ENCODE measurements at places on chromosomes 2 and 18. TPM values are rescaled to one million over a fixed set of nuclear protein-coding genes. Genes with fewer than 3 reads are reported as not detected.

DNA sequence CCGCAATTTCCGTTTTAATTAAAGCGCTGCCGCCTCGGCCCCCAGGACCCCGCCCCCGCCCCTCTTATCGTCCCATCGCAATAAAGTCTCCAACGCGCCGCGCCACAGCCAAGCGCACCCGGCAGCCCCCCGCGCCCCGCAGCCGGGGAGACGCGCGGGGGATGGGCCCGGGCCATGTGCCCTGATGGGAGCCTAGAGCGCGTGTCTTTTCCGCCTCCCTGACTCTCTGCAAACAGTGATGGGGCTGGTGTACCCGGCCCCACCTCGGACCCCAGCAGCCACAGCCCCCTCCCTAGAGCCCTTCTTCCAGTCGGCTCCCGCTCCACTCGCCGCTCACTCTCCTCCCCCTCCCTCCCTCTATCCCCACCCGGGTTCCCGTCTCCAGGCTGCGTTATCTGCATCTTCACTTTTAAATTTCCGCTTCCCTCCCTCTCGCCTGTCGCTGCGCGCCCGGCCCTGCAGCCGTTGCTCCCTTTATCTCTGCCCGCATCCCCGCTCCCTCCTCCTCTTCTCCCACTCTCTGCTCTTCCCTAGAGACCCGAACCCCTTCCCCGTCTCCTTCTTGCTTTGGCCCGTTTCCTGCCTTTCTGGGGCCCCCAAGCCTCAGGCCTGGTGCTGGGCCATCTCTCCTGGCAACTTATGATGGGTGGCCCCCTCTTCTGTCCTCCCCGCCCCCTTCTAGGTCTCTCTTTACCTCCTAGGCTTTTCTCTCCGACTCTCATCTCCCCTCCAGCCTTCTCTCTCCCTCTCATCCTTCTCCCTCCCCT is 524 bp upstream of the FEV start:
- H3K27ac ChIP-seq, result no peak overlapping the region
- H3K4me3 ChIP-seq, result no peak overlapping the region
- H3K36me3 ChIP-seq, result no peaks in the 10 kb centered on the region
- DNase-seq, result no peak

- H3K4me3 ChIP-seq, result no peak overlapping the region
- H3K27me3 ChIP-seq, result no peaks in the 10 kb centered on the region
- H3K27ac ChIP-seq, result no peak overlapping the region
- no peaks in the 10 kb centered on the region for H3K4me1 ChIP-seq
Measured at GRCh38 chr18:8793445-8794155, 88.2 kb downstream of the MTCL1 start.

GRCh38 chr2:172215936-172216335 is 113.2 kb upstream of the DLX2 start:
- peaks cover 11% of the 10 kb centered on the region for H3K4me1 ChIP-seq
- no peak for DNase-seq
- no peak overlapping the region for H3K27ac ChIP-seq
- H3K27me3 ChIP-seq, result no peaks in the 10 kb centered on the region

DNA sequence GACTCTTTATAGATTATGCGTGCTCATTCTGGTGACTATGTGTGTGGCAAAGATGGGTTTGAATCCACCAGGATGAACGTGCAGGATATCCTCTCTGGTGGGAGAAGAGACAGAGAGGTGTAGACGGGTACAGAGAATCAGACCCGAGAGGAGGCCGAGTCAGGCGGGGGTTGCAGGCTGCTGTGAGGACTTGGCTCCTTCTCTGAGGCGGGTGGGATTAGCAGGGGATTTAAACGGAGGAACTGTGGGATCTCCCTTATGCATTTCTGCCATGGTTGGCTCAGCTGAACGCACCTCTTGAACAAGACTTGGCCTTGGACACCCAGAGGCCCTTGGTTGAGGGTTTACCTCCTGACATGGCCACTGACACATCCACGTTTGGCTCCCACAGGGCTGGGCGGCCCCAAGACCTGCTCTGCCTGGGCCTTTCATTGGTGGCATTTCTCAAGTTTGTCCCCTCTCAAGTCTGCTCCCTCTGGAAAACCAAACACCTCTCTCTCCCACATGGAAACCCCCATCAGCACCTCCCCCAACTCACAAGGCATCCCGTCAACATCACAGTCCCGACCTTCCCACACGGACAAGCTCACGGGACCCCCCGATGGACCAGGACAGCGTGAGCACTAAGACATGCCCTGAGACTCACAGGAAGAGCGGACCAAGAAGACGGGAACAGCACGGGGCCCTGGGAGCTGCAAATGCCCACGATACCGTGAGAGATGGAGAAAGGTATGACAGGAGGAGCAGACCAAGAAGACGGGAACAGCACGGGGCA is 158.3 kb downstream of the RTP5 start:
- no peaks in the 10 kb centered on the region for H3K4me1 ChIP-seq
- H3K27me3 ChIP-seq, result no peaks in the 10 kb centered on the region
- H3K4me3 ChIP-seq, result no peak overlapping the region
- DNase-seq, result no peak

- no peak overlapping the region for H3K4me3 ChIP-seq
- H3K27me3 ChIP-seq, result no peaks in the 10 kb centered on the region
- H3K27ac ChIP-seq, result no peak overlapping the region
- H3K4me1 ChIP-seq, result no peaks in the 10 kb centered on the region
Measured at GRCh38 chr2:189900726-189901125, 116.5 kb downstream of the PMS1 start.

DNA sequence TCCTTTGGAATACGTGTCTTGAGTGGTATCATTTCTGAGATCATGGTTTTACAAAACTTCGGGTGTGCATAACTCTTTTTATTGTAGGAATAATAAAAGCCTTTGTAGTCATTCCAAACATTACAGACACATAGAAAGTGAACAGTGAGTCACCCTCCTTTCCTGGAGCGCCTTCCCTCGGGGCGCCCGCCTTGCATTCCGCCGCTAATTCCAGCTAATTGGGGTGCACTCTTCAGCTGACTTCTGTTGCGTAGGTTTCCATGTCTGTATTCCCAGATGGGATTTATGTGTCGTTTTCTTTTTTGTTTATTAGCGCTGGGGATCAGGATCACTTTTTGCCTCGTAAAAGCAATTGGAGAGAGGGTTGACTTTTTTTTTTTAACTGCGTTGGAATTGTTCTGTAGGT is 18.7 kb downstream of the SH3BP4 start:
- peaks cover 20% of the 10 kb centered on the region for H3K4me1 ChIP-seq
- no peak overlapping the region for H3K4me3 ChIP-seq
- H3K36me3 ChIP-seq, result peaks cover 3% of the 10 kb centered on the region
- no peak for DNase-seq

DNA sequence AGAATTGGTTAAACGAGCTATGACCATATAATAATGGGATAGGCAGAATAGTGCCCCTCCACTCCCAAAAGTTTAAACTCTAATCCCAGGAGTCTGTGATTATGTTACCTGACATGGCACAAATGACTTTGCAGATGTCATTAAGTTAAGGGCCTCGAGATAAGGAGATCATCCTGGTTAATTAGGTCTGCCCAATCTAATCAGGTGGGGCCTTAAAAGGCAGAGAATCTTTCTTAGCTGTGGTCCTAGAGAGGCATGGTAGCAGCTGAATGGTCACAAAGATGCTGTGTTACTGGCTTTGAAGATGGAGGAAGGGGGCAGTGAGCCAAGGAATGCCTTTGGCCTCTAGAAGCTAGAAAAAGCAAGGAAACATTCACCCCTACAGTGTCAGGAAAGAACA is 31.1 kb downstream of the TACR1 start:
- H3K27ac ChIP-seq, result no peak overlapping the region
- DNase-seq, result no peak
- no peak overlapping the region for H3K4me3 ChIP-seq
- no peaks in the 10 kb centered on the region for H3K27me3 ChIP-seq

DNA sequence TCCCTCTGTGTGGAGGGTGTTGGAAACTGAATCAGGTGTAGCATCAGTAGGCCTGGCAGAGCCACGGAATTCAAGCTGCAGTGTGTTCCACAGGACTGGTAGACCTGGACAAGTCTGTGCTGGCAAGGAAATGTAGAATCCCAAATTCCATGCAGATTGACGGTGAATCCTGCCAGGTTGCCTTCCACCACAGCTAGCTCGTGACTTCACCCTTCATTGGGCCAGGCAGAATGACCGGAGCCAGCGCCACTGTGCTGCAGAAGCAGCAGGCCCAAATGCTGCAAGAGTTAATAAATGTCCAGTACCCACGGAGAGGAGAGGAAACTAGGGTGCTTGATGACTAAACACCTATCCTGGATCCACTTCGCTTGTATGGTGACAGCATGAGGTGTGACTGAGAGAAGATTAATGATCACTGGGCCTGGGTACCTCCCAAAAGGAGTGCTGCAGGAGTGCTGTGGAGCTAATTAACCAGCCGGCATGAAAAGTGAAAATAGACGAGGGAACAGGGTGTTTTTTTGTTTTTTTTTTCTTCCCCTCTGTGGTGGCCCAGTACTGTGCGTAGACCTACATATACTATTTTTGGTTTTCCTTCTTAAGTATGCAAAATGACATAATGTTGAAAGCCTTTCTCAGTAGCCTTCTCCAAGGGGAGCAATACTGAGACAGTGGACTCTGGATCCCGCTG is 122.2 kb downstream of the TANC1 start:
- peak overlapping the region; percentile 37 for H3K4me3 ChIP-seq
- H3K27ac ChIP-seq, result peak overlapping the region; percentile 66
- peaks cover 42% of the 10 kb centered on the region for H3K4me1 ChIP-seq
- H3K27me3 ChIP-seq, result no peaks in the 10 kb centered on the region
- no peaks in the 10 kb centered on the region for H3K36me3 ChIP-seq

DNA sequence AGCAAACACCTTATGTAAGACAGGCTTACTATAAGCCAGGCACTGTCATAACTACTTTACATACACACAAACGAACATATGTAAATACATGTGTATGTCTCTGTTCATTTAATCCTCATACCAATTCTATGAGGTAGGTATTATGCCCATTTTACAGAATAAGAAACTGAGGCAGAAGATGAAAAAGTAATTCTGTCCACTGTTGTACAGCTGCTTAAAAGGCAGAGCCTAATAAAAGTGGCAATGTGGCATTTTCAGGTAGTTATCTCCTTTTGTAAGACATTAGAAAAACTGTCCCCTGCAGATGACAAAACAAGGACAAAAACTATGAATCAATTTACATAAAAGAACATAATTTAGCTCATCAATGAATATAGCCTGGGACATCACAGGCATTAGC is 69.9 kb downstream of the PLEKHM3 start:
- H3K36me3 ChIP-seq, result no peaks in the 10 kb centered on the region
- no peak for DNase-seq
- no peak overlapping the region for H3K27ac ChIP-seq
- no peaks in the 10 kb centered on the region for H3K27me3 ChIP-seq
- no peak overlapping the region for H3K4me3 ChIP-seq
- no peaks in the 10 kb centered on the region for H3K4me1 ChIP-seq

DNA sequence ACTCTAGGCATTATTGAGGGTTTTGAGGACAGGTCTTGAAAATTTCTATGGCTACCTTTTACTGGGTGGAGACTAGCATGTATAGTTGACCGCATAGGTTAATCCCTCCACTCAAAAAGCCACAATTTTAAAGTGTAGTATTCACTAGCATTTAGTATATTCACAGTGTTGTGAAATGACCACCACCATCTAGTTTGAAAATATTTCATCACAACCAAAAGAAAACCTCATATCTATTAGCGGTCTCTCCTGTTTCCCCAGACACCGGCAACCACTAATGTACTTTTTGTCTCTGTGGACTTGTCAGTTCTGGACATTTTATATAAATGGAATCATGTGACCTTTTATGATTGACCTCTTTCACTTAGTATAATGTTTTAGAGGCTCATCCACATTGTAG is 53.9 kb downstream of the MSH2 start:
- no peak for DNase-seq
- H3K4me1 ChIP-seq, result no peaks in the 10 kb centered on the region
- no peak overlapping the region for H3K4me3 ChIP-seq
- H3K27me3 ChIP-seq, result no peaks in the 10 kb centered on the region

- no peaks in the 10 kb centered on the region for H3K36me3 ChIP-seq
- H3K27me3 ChIP-seq, result no peaks in the 10 kb centered on the region
Measured at GRCh38 chr2:65917986-65918385, 485.6 kb upstream of the SPRED2 start.

DNA sequence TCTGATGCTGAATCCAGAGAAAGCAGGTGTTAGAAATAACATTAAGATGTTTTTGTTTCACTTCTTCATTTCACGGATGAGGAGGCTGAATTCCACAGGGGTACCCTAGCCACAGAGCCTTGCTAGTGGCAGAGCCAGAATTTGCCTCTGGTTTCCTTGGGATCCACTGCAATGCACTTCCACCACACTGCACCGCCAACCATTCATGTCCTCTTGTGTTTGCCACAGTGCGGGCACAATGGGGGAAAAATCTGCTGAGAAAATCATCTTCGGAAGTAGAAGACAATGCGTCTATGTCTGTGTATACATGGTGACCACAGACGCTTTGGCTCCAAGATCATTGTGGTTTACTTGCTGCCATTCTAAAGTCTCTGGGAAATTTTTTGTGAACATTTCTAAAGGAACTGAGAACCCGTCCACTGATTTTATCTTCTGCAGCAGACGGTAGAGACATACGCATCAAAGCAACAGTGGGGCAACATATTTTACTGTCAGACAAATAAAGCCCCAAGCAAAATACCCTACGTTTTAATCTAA is 14.9 kb downstream of the ICOS start:
- H3K36me3 ChIP-seq, result no peaks in the 10 kb centered on the region
- no peak overlapping the region for H3K27ac ChIP-seq
- no peaks in the 10 kb centered on the region for H3K27me3 ChIP-seq
- no peak overlapping the region for H3K4me3 ChIP-seq
- no peak for DNase-seq

Gene MAP2
- polyA plus RNA-seq, result 3.6 TPM

Gene CXCR4
- 9.5 TPM for polyA plus RNA-seq

Gene ALMS1
- polyA plus RNA-seq, result 9.2 TPM
